Activated CD4-positive, CD25-positive, alpha-beta regulatory T cell (primary cell): ENCODE measurements at places on chromosomes 16 and 17.
A peak's percentile ranks its signal among the peaks of the same experiment; 100 is the strongest.

GRCh38 chr17:57522042-57523005 is 222.8 kb downstream of the CCDC182 start:
- DNase-seq = no peak

DNA sequence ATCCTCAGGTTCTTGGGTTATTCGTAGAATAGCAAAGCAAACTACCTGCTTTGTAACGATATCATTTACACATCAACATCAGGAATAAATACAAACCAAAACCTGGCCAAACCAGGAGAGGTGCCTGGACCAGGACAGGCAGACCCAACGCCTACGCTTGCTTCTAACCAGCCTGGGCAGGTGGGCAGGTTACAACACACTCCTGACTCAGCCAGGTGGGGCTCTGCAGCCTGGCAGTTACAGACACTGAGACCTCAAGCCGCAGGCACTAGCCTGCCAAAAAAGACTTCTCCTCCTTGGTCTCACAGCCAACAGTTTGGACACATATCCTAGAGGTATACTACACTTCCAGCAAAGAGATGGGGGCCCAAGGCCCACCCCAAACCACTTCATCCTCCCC is 14.0 kb downstream of the ANKRD11 start:
- DNase-seq = no peak

- peak; percentile 28 for DNase-seq
These were observed 10.4 kb upstream of the CHMP6 start for GRCh38 chr17:80981062-80981902.

DNA sequence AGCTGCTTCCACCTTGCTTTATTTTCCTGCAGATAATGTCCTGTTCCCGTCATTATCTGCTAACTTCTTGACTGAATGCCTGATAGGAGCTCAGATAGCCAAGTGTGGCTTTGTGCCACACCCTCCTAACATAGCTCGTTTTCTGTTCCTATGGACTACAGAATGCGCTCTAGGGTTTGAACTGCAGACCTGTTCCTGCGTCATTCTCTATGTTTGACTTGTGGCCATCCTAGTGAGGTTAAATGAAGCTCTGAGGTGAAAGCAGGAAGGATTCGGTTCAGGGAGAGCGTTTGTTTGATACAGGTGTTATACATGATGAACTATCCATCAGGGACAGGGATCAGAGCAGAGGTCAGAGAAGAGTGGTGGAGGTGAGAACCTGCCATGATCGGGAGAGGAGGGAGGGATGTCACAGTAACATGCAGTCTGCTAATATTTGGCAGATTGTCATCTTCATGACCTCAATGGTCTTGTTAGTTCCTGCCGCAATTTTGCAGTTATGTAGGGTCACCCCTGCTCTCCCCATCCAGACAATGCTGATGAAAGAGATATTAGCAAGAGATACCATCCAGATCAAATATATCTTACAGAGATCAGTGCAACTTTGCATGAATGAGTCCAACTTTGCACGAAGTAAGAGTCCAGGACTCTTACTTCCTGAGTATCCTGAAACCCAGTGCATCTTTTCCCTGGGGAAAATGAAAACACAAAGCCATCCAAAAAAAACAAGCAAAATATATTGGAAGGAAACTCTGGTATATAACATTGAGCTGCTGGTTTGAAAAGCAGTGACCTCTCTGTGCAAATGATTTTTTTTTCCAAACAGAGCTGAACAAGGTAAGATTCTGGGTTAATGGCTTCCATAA is 32.8 kb downstream of the MPHOSPH6 start:
- no peak for DNase-seq

GRCh38 chr16:254461-254860 is 19.8 kb downstream of the FAM234A start:
- no peak for DNase-seq

DNA sequence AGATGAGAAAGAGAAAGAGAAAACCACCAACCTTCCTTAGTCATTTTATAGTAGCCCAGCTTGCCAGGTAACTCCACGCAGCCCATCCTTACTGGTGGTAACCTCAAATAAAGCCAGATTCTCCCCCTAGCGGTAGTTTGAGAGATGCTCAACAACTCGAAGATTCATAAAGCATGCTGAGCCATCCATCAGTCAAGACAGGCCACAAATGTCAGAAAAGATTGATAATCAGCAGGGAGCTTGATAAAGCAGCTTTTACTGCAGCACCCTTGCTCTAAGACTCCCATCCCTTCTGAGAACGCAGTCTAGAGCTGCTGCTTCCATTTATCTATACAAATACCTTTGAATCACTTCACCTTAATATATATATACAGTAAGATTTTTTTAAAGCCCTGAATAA is 451.5 kb upstream of the HSBP1 start:
- no peak for DNase-seq
